ENCODE measurements at places on chromosomes 2 and 18. TPM values are rescaled to one million over a fixed set of nuclear protein-coding genes. Genes with fewer than 3 reads are reported as not detected.

Gene NT5C1B
- not detected for total RNA-seq

Gene NPAS2
- 15.8 TPM for total RNA-seq

Gene LIMS4
- 102 TPM for total RNA-seq

Gene CAVIN2
- total RNA-seq: 240 TPM

Gene HYCC2
- total RNA-seq: 6.2 TPM

- DNase-seq: no peak
Observed at GRCh38 chr2:3487028-3487425, 32.3 kb downstream of the ADI1 start.

- DNase-seq: no peak
Observed at GRCh38 chr2:221488136-221488807, 83.8 kb downstream of the EPHA4 start.

- no peak for DNase-seq
Observed at GRCh38 chr2:96548558-96549465, 12.3 kb downstream of the ARID5A start.

- DNase-seq: no peak
Observed at GRCh38 chr18:61946449-61946848, 53.6 kb upstream of the RNF152 start.

All from glomerular endothelial cell (primary cell).